ENCODE measurements at places on chromosomes 7 and 10. TPM values are rescaled to one million over a fixed set of nuclear protein-coding genes. Genes with fewer than 3 reads are reported as not detected.
A peak's percentile ranks its signal among the peaks of the same experiment; 100 is the strongest.

DNA sequence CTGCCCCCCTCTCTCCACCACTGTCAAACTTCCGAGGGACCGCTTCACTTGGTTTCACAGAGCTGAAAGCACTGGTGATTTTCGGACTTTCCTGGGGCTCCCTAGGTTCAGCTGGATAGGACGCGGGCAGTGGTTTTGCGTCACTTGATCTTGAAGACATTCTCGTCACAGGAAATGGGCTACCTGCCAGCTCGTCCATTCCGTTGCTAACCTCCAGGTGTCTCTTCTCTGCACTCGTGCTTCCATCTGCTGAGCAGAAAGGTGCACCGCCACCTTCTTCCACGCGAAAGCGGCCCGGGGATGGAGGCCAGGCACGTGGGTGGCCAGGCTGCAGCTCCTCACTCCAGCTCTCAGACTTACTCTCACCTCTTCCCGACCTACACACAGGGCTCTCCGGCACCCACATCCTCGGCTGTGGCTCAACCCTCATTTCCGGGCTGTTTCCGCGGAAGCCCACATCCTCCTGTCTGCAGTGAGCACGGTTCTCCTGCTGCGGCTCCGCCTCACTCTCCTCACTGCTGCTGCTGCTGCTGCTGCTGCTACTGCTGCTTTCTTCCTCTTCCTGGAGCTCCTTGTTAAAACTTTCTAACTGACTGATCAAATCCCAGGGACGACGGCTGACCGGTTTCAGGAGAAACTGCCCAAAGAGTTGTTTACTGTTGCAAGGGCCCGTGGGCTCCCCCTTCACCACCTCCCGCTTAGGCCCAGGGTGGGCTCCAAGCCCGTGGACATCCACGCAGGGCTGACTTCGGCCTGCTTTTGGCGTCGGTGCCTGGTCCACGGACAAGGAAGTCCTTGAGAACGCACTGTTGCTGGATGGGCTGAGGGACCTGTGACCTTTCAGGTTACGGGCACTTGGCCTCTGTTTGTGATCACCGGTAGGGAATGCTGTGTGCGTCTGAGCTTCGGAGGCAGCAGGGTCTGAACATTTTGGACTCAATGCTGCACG, 32.1 kb downstream of the JCAD start:
- no peak for DNase-seq

The SHOC2 gene
- total RNA-seq, result 19.9 TPM

DNA sequence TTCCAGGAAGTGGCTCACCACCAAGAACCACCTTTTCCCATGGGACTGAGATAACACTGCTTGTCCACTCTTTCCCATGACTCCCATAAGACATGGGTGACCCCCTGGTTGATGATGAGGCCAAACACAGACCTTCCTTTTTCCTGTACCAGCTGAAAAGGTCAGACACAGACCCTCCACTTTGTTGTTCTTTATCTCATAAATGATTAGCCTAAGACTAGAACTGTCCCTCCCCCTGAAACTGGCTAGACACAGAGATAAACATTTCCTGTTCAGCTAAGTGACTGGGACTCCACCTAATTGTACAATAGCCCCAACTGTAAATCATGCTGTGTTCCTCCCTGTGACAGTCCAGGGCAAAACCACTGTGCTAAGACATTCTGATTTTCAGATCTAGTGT, 8.2 kb upstream of the NRG3 start:
- DNase-seq, result no peak

DNA sequence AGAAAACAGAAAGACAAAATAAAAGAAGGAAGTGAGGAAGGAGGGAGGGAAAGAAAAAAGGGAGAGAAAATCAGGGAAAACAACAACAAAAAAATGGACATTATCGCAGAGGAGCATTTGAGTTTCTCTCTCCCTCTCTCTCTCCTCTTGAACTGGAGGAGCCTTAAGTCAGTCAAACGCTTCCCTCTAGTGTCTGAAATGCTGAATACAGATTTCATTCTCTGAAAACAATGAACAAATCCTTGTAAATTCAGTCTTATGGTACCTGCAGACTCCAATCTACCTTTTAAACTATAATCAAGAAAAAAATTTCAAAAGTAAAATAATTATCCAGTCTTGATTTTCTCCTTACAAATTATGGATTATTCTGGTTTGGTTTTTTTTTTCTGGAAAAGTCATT, 89.2 kb upstream of the PFKP start:
- peak; percentile 72 for DNase-seq

DNA sequence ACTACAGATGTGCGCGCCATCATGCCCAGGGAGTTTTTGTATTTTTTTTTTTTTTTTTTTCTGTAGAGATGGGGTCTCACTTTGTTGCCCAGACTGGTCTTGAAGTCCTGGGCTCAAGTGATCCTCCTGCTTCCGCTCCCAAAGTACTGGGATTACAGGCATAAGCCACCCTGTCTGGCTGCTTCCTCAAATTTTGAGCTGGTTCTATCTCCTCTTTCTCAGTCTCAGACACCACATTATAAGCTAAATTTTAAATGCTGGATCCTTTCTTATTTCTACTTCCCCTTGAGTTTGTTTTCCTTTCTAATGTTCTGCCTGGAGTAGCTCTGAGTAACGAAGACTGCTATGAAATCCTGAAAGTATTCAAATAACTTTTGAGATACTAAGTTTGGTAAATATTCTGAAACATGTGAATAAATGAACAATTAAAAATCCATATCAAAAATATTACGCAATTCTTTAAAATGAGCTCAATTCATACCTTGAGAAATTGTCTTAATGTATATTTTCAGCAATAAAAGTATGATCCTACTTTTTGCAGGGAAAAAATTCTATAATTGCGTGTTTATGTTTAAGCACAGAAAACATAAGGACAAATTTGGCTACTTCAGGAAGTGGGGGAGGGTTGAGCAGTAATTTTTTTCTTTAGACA, 15.0 kb downstream of the TCAF1 start:
- DNase-seq, result no peak

The EN2 gene
- total RNA-seq, result not detected

The EPHA1 gene
- not detected for total RNA-seq

GRCh38 chr10:26090026-26090425, 126.5 kb upstream of the GAD2 start:
- no peak for DNase-seq

DNA sequence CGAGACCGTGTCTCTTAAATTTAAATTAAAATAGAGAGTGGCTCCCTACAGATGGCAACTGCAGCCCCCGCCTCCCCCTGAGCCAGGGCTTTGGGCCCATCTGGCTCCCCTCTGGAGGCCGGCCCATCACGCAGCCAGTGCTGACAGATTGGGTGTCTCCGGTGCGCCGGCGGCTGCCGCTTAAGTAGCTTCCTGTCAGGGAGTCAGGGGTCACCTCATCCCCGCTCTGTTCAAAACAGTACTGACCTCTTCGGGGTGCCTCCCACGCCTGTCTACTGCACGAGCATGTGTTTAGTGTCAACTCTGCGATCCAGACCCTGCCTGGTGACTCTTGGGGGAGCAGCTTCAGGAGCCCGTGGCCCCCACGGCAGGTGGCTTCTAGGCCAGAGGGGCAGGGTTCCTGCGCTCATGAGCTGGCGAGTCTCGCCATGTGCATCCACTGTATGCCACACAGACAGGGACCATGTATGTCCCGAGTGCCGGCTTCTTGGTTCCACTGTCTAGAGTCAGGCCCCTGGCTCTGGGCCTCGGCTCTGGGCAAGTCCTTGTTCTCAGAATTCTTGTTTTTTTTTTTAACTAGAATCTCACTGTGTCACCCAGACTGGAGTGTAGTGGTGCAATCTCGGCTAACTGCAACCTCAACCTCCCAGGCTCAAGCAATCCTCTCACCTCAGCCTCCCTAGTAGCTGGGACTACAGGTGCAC, 36.1 kb downstream of the KCTD7 start:
- DNase-seq, result no peak

DNA sequence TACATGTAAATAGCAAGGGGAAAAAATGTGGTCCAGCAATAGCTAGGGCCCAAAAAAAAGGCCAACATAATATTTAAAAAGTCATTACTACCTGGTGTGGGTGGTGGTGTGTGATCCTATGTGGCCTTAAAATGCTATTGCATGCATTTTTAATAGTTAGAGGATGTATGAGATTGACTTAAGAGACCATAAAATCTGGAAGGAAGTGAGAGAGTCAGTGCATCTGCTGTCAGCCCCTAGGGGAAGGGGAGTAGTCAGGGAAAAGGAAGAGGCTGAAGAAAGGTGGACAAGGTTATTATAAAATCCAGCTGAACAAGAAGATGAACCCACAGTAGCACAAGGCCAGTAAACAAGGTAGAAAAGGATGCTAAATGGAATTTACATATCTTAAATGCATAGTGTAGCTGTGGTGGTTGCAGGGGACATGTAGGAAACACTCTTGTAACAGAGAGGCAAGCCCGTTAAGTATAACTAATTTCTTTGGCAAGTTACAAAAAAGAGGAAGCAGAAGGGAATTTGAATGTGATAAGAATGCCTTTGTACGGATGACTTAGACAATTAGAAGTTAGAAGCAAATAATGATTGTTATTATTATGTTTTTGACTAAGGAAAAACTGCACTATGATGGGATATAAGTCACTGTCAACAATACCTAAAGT, 11.9 kb upstream of the NDUFA5 start:
- no peak for DNase-seq

The HOXA9 gene
- not detected for total RNA-seq

- no peak for DNase-seq
These were observed 2.9 kb upstream of the MIOS start for GRCh38 chr7:7563813-7564212.

The C7orf57 gene
- not detected for total RNA-seq

DNA sequence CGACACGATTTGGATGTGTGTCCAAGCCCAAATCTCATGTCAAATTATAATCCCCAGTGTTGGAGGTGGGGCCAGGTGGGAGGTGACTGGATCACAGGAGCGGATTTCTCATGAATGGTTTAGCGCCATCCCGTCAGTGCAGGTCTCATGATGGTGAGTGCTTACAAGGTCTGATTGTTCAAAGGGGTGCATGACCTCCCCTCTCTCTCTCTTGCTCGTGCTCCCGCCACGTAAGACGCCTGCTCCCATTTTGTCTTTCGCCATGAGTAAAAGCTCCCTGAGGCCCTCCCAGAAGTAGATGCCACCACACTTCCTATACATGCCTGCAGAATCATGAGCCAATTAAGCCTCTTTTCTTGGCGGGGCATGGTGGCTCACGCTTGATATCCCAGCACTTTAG, 71.5 kb upstream of the NANOS1 start:
- DNase-seq, result no peak
